ENCODE measurements at places on chromosomes 1 and 21.

- no peak for DNase-seq
Observed at GRCh38 chr1:234891427-234891826, 237.2 kb downstream of the TOMM20 start.

- DNase-seq, result no peak
Observed at GRCh38 chr1:191905781-191906180, 252.5 kb upstream of the RGS18 start.

- DNase-seq, result no peak
Observed at GRCh38 chr1:26335774-26336476, 18.0 kb downstream of the CRYBG2 start.

DNA sequence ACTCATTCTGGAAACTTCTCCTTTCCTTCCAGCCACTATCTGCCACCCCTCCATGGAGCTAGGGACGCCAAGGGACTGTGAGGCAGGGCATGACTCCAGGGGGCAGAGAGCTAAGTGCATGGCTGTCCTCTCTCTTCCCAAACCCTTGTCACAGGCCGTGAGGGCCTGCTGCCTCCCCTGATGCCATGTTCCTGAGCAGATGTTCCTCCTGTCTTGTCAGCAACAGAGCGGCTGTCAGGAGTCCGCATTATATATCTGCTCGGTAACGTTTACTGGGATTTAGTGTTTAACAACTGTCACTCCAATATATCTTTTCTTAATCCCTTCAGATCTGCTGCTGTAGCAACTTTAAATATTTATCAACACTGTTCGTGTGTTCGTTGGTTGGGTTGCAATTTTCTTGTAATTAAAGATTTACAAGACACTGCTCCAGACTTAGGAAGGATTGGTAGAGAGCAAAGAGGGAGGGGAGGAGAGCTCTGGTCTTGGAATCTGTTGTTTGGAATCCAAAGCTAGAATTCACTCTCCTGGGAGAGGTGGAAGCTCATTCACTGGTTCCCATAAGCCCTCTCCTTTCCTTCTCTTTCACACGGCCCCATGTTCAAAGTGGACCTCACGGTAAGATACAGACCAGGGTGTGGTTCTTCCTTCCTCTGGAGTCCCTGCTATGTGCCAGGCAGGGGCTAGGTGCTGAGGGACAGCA, 76.2 kb downstream of the MDM4 start:
- DNase-seq, result no peak

- no peak for DNase-seq
Observed at GRCh38 chr1:36579039-36579438, 96.3 kb upstream of the CSF3R start.

Measured in testis (tissue), 5 donors.